ENCODE measurements at places on chromosomes 4 and X. TPM values are rescaled to one million over a fixed set of nuclear protein-coding genes. Genes with fewer than 3 reads are reported as not detected.

The HAND2 gene
- 0.56 TPM for total RNA-seq

The SPANXC gene
- not detected for total RNA-seq

The TEX11 gene
- not detected for total RNA-seq

The PPP2R2C gene
- not detected for total RNA-seq

Data from IMR-90 (cell line).